ENCODE measurements at places on chromosomes 3 and 15.

DNA sequence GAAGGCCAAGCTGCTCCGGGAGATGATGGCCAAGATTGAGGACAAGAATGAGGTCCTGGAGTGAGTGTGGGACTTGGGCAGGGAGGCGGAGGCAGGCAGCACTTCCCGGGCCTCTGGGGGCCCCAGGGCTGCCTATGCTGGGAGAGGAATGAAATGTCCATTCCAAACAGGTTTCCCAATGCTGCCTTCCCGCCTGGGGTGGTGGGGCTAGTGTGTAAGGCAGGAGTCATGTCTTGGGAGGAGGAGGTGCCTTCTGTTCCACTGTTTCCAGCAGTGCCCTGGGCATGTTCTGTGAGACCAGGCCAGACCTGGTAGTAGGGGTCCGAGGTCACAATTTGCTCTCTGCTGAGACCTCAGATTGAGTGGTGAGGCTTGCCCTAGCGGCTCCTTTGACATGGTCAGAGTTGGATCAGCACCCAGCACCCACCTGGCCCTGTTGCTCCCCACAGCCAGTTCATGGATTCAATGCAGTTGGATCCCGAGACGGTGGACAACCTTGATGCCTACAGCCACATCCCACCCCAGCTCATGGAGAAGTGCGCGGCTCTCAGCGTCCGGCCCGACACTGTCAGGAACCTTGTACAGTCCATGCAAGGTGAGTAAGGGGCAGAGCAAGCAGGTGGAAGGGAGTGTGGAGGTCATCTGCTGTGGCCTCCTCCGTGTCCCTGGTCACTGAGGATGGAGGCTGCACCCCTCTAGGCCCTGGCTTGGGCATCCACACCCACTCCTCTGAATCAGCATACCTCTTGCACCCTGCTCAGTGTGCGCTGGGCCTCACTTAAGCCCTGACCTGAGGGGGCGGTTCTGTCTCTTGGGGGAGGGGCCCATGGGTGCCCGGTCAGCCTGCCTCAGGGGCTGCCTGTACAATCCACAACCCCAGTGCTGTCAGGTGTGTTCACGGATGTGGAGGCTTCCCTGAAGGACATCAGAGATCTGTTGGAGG lies 27.3 kb downstream of the PTPN23 start:
- no peak for DNase-seq

GRCh38 chr3:108887121-108887520 lies 64.5 kb downstream of the TRAT1 start:
- no peak for DNase-seq

GRCh38 chr3:17132286-17133115 lies 247.7 kb downstream of the PLCL2 start:
- DNase-seq = no peak

DNA sequence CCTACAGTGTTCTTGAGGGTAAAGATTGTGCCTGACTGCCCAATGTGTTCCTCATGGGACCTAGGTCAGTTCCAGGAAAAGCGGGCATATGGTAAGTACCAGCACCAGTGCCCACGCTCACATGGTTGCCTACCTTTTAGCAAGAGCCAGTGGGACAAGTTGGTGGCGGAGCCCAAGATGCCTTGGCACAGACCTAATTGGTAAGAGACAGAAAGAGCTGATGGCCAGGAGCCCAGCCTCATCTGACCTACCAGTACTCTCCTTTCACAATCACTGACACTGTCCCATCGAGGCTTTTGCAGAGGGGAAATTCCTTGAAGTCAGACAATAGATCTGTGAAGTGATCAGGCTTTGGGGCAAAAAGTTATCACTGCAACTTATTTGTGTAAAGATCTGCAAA lies 98.4 kb upstream of the BCL6 start:
- DNase-seq = no peak

DNA sequence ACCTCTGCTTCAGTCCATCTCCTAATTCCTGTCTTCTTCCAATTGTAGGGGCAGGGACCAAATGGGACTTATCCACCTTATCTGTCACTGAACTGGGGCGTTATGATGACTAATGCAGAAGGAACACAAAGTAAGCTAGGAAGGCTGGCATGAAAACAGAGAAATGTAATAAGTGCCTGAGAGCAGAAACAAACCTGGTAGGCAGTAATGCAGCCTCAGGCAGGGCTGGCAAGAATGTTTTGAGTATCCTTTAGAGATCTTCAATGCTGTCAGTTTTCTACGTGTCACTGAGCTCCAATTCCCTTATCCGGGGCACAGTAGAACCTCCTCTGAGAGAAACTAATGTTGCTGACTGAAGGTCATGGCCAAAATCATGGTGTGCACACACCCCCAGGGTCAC lies 246.2 kb upstream of the TBL1XR1 start:
- DNase-seq = no peak

DNA sequence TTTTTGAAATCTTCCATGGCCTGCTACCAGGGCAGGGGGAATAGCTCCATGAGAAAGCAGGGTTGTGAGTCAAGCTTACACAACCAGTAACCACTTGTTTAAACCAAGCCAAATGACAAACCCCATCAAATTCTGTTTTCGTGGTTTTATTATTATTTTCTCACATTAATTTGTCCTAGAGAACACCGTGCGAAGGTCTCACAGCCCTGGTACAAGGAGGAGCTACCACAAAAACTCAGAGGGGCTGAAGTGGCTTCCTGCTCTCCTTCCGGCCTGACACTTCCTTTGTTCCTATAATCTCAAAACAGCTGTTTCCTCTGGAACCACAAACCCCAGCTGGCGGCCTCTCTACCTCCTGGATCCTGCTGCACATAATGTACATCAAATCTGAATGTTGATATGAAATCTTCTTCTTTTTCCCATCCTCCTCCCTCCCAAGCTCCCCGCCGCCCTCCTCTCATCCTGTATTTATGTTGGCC lies 375.9 kb downstream of the MCTP2 start:
- DNase-seq = no peak

GRCh38 chr15:69209661-69210060 lies 49.2 kb downstream of the GLCE start:
- no peak for DNase-seq

DNA sequence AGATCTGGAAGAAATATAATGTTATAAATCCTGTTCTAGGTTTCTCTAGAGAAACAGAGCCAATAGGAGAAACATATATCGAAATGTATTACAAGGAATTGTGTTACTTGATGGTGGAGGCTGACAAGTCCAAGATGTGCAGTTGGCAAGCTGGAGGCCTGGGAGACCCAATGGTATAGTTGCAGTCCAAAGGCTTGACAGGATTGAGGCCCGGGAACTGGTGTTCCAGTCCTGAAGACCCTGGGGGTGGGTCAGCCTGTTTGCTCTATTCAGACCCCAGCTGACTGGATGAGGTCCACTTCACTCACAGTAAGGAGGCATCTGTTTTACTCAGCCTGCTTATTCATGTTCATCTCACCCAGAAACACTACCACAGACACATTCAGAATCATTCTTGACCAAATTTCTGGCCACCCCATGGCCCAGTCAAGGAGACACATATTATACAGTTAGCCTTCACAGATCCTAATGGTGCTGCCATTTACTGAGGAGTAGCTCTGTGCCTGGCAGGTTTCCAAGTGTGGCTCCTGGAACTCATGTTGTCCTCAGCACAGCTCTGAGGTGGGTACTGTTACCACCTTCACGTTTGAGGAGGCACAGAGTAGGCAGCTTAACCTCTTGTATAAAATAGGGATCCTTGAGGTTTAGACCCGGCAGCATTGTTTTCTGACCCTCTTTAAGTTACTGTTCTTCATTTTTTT lies 3.7 kb downstream of the TRAK1 start:
- no peak for DNase-seq

GRCh38 chr3:122975163-122975923 lies 52.2 kb downstream of the SEMA5B start:
- no peak for DNase-seq

- no peak for DNase-seq
These were observed 230.7 kb downstream of the BBX start for GRCh38 chr3:107753494-107753893.

DNA sequence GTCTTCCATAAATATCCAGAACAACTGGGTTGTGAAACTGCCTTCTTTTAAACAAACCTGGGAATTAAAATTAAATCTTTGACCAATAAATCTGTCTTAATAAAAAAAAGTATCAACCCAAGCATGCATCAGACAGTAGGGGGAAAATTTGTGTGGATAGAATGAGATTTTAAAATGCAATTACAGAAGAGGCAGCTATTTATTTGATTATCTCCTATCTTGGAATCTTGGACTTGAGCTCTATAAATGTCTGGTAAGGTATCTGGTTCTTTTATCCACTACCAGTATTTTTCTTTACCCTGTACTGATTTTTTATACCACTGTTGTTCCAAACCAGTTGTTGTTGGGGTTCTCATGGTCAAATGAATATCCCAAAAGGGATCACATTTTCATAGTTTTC lies 157.6 kb upstream of the VEPH1 start:
- no peak for DNase-seq

DNA sequence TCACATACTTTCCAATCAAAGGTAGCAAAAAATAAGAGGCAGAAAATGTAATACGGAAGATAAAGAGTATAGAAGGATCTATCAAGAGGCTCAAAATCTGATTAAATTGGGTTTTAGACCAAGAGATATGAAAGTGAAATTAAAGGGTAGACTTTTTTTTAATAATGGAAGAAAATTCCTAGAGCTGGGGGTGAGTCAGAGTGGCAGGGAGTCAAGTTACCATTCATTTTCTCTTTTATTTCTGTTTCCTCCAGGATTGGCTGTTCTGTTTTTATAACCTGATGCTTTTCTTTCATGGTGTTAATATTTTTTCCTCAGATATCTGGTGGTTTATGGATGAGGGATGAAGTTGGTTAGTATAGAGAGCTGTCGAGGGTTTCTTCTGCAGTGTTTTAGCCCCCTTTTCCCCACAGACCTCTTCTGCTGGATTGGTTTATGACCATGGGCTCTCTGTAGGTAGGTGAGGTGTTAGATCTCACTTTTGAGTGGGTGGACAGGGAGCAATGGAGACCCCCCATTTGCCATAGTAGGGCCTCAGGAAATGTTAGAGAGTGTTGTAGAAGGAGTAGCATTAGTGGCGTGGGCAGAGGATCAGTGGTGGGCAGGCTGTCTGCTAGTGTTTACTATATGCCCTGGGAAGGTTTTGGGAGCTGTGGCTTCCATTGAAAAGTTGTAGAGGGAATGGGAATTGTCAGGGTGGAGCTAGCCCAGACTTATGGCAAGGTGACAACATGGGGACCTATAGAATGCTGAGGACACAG lies 201.6 kb upstream of the GOLGA6L4 start:
- no peak for DNase-seq

DNA sequence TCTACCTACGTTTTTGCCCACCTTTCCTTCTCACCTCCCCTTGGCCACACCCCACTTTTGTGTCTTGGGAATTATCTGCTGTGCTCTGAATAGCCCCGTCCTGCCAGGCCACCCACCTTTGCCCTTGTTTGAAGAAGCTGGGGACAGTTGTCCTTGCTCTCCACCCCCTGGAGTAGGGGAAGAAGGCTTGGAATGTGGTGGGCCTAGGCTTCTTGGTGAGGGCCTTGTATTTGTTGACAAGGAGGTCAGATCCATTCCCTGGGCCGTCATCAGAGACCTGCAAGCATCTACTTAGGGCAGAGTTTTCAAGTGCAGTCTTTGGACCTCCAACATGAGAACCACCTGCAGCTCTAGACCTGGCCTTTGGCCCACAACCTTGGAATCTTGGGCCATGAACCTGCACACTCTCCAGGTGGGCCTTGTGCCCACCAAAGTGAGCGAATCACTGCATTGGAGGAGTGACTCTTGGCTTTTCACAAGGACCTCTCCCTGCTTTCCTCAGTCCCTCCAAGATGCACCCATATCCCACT lies 160.6 kb downstream of the APBA2 start:
- DNase-seq = no peak

DNA sequence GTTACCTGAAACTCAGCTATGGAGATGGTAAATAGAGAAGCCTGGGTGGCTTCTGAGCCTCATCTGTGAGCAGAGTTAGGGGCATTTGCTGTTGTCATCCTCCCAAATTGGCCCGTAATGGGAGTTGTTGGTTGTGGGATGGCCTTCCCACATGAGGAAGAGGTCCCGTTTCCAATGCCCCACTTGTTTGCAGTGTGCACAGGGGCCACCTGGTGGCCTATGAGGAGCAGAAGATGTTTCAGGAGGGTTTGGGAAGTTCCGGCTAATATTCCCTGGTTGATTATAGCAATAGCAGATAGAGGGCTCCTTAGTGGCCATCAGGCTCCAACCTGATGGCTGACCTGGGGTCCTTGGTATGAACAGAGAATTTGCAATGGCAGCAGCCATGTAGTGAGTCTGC lies 1546.5 kb downstream of the OTOL1 start:
- DNase-seq = no peak

GRCh38 chr3:102194001-102194400 lies 240.8 kb upstream of the ZPLD1 start:
- DNase-seq = no peak

GRCh38 chr3:98269846-98270245 lies 5.8 kb downstream of the OR5H6 start:
- DNase-seq = no peak

GRCh38 chr15:30030345-30030744 lies 52.4 kb upstream of the GOLGA8J start:
- DNase-seq = no peak

DNA sequence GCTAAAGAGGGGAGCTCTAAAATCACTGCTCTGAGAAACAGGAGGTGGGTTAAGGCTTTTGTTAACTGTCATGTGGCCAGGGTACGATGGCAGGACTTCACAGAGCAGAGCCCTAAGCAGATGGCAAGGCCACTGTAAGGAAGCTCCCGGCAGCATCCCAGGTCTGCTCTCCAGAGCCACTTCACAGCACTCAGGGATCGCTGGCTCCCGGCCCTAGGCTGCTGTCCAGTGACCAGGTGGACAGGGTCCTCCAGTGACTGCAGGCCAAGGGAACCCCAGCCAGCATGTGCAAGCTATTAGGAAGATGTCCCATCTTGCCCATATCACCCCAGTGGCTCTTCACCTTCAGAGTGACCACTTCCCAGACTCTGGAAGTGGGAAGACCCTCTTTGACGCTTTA lies 10.4 kb downstream of the TMEM41A start:
- no peak for DNase-seq

- no peak for DNase-seq
These were observed 11.7 kb upstream of the DUSP7 start for GRCh38 chr3:52068055-52068571.

DNA sequence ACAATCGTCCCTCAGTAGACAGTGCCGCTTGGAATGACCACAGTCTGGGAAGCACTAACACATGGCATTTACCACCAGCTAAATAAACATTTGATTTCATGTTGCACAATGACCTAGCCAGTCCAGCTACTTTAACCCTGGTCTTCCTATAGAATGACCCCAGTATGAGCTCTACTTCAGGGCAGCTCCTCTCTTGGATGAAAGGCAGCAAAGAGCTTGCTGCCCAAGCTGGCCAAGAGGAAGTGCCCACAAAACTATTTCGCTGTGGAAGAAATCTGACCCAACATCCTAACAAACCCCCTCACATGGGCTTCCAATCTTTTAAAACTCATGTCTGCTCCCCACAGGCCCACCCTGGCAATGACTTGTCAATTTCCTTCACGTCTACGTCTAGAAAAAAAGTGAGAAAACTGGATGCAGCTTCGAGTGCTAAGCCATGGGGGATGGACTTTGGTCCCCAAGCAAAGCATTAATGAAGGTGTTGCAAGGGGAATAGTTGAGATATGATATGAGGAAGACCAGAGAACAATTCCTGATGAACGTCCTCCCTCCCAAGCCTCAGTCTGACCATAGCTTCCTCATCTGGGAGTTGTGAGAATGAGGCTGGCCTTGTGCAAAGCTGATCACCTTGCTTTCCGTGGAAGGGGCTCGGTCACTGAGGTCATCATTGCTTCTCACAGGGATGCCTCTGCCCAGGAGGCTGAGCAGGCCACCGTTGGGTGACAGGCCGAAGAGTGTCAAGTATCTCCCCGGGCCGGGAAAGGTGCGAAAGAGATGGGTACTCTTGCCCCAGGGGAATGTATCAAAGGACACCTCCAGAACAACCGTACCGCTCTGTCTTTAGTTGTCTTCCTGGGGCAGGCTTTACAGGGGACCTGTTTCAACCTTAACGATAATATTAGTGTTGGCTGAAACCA lies 964 bp downstream of the SLC25A20 start:
- DNase-seq = no peak
